ENCODE measurements at places on chromosomes 3 and 15.

DNA sequence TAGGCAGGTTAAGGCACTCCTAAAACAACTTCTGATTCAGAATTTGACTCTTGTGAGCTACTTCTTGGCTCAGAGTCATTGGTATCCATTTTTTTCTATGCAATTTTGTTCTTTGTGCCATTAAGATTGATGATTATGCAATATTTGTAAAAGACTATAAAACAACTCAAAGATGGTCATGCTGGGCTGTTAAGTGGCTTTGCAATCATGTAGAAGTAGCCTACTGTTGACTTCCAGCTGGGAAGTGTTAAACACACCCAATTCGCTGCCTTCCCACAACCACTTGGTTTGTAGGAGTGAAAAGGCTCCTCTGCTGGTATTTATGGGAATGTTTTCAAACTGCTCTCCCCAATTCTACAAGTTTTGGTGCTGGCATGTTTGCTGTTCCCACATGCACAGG, 74.7 kb upstream of the COL6A6 start:
- DNase-seq: no peak

GRCh38 chr3:177838766-177839350, 641.6 kb upstream of the TBL1XR1 start:
- DNase-seq: no peak

GRCh38 chr3:136919799-136920580, 37.8 kb upstream of the IL20RB start:
- DNase-seq: no peak

DNA sequence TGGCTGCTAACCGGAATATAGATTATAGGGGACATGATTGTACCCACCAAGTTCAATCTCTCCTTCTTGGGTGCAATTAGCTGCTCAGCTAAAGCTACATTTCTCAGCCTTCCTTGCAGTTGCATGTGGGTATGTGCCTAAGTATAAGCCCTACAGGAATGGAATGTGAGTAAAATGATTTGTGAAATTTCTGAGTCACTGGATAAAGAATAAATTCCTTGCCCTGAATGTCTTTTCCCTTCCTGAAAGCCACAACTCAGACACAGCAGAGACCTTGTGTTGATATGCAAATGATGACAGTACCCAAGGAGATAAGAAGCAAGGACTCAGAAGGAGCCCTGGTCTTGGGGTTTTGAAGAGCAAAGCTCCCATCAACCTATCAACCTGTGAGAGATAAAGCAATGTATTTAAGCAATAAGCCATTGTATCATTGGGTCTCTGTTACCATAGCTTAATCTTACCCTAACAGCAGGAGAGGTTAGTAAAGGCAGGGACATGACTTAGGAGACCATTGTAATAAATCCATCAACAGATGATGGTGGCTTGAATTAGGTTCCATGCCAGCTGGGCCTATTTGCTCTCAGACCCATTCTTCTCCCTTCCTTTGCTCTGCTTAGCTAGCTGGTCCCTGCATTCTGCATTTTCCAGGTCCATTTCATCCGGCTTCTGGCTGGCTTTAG, 25.6 kb upstream of the ZNF280D start:
- no peak for DNase-seq

- no peak for DNase-seq
Observed at GRCh38 chr15:32974691-32975090, 219.8 kb downstream of the FMN1 start.

DNA sequence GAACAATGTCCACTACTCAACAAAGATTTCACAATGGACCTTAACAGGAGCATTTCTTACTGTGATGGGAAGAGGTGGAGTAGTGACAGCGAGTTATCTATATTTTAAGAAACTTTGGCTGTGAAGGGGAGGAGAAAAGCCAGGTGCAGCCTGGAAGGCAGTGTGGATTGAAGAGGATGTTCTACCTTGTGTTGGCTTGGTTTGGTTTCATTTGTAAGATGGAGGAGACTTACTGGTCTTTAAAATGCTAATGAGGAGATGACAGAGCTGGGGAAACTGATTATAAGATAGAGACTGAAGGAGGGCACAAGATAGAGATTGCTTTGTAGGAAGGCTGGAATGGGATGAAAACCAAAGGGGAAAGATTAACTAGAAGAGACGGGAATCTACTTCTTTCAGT, 59.4 kb downstream of the PLOD2 start:
- no peak for DNase-seq

GRCh38 chr3:50208677-50209344, 3.7 kb downstream of the SLC38A3 start:
- DNase-seq: no peak

- DNase-seq: no peak
Observed at GRCh38 chr3:141112686-141113297, 61.6 kb downstream of the SPSB4 start.

DNA sequence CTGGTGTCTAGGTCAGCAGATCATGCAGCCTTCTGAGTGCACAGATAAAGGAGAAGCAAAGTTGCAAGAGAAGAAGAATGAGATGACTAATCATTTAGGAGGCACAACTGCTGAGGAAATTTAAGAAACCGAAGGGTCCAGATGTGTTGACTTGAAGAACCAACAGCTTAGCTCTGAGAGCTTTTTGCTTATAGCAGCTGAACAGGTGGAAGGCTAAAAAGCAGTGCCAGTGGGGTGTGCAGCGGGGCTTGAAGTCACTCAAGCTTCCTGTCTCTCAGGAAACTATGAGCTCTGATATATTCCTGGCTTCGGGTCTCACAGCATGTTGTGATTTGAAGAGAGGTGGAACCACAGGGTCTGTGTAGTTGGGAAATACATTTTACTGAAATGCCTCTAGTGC, 305.7 kb downstream of the RYR3 start:
- no peak for DNase-seq

DNA sequence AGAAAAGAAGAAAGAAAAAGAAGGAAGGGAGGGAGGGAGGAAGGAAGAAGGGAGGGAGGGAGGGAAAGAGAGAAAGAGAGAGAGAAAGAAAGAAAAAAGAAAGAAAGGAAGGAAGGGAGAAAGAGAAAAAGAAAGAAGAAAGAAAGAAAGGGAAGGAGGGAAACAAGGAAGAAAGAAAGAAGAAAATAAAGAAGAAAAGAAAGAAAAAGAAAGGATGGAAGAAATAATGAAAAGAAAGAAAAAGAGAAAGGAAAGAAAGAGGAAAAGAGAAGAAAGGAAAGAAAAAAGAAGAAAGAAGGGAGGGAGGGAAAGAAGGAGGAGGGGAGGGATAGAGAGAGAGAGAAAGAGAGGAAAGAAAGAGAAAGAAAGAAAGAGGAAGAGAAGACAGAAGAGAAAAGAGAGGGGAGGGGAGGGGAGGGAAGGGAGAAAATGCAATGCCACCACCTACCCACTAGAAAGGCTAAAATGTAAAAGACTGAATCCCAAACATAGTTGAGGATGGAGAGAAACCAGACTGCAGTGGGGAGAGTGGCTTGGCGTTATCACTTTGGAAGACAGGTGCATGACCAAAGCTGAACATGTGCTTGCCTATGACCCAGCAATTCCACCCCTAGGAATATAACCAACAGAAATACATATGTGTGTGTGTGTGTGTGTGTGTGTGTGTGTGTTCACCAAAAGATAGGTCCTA, 66.9 kb upstream of the KLF13 start:
- no peak for DNase-seq

DNA sequence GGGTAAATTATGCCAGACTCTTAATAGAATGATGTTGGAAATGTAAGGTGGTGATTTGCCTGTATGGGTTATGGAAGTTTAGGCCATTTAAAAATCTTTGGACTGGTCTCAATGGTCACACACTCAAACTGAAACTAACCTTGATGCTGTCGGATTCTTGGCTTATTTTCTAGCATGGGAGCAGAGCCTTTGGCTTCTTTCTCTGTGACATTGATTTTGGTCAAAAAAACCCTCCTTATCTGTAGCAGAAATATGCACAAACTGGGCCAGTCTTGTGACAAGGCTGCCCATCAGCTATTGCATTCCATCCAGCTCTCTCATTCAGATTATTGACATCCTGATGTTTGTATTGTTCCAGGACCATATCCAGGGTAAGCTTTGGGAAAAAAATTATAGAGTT, 35.9 kb downstream of the ARPP21 start:
- no peak for DNase-seq

GRCh38 chr15:88894348-88894818, 961 bp downstream of the HAPLN3 start:
- DNase-seq: no peak

DNA sequence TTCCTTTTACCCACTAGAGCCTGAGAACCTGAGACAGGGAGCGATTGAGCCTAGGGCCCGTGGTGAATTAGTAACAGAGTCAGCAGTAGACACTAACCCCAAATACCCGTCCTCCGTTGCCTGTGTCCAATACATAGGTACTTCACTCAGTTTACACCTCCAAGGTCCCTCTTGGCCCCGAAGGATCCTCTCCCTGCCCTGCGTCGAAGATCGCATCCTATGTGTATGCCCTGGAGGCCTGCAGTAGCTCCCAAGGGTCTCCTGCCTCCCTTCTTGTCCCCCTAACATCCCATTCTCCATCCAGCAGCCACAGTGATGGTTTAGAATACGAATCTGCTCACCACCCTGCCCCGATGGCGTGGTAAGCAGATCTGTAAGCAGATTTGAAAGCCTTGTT, 67.0 kb downstream of the ISG20 start:
- no peak for DNase-seq

- DNase-seq: no peak
Observed at GRCh38 chr3:173890091-173890490, 492.5 kb downstream of the NLGN1 start.

GRCh38 chr3:24530471-24530870, 35.8 kb upstream of the THRB start:
- DNase-seq: no peak

GRCh38 chr3:167736264-167736787, 805 bp downstream of the SERPINI1 start:
- no peak for DNase-seq

DNA sequence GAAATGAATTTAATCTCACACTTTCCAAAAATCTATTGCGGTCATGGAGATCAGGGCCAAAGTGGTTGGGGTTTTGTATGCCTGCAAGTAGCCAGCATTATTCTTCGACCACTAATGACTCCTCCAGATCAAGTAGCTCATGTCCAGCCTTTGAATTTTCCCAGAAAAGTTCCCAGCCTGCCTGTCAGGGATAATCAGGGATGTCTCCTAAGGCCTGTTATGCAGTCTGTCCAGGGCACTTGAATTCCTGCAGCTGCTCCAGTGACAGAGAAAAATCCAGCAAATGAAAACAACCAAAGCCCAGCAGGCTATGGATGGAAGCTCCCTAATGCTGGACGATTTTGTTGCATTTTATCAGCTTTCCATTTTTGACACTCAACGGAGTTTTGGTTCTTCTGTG, 215.4 kb downstream of the ADAMTSL3 start:
- no peak for DNase-seq

GRCh38 chr3:106969596-106969995, 407.6 kb upstream of the CCDC54 start:
- no peak for DNase-seq

GRCh38 chr3:4845882-4846281, 133.4 kb upstream of the BHLHE40 start:
- DNase-seq: no peak

- no peak for DNase-seq
Observed at GRCh38 chr3:79097964-79098660, 669.7 kb downstream of the ROBO1 start.

GRCh38 chr3:111566844-111567243, 24.8 kb downstream of the CD96 start:
- DNase-seq: no peak

DNA sequence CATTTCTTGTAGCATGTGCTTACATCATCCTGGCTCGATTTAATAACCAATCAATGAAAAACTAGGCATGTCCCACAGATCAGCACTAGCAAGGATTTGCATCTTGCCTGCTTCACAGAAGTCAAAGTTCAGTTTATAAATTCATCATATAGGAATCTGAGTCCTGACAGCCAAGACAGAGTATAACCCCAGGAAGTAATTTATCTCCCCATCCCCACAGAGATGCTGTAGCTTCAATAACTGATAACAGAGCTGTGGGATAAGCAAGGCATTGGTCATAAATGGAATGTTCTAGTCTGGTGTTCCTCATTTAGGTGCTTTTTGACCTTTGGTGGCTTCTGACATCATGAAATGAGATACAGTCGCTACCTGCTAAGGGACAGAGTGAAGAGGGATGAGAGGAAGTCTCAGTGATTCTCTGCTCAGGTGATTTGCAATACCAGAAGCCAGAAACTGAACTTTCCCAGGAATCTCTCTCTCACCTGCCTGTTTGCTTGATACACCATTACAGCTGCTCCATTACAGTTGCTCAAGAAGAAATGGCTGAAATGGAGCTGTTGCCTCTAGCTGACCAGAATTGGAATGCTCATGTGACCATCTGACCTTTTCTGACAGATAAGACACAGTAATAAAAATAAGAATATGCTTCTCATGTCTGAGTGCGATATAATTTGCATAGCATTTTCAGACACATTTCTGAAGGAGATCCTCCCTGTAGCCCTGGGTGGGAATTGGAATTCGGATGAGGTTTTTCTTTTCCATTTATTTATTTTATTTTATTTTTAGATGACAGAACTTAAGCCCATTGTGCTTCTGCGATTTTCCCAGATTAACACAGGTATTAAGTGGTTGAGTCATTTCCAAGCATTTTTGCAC, 217.1 kb upstream of the KCNMB2 start:
- no peak for DNase-seq

DNA sequence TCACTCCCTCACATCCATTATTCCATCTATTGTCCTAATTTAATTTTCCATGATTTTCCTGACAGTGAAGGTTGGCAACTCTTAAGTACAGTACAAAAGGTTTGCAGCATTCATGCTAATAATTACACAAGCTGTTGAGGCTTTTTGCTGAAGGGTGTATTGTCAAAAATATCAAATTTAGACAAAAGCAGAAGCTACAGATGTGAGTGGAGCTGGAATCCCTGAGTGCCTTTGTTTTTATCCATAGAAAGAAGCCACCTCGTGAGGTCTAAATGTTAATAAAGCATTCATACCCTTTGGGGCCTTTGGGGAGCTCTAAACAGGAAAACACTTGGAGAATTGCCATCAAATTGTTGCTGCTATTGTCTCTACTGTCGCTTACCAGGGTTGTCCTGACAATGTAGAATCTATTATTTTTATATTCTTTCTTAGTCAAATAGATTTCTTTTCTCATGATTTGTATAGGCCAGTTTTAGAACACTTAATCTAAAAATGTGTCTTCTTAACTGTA, 185.8 kb upstream of the ROBO1 start:
- no peak for DNase-seq
